HS-27A (cell line): ENCODE measurements at places on chromosomes 2 and 18.

DNA sequence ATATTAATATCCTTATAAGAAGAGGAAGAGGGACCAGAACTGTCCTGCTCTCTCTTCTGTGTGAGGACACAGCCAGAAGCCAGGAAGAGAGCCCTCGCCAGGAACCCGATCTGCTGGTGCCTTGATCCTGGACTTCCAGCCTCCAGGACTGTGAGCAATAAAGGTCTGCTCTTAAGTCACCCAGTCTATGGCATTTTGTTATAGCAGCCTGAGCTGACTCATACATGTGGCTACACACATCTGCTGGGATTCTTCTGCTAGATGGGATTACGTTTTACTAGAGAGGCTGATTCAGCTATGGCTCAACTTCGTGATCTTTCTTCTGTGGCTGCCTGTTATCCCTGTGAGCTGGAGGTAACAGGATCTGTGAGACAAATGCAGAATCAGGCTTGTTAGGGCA lies 29.6 kb downstream of the ARL4C start:
- DNase-seq, result no peak

GRCh38 chr2:121513597-121514333 lies 16.9 kb upstream of the RNU4ATAC start:
- no peak for DNase-seq

- no peak for DNase-seq
These were observed 93.9 kb downstream of the EVA1A start for GRCh38 chr2:75466708-75467311.

- DNase-seq, result no peak
These were observed 328.7 kb downstream of the NR4A2 start for GRCh38 chr2:156003780-156004179.

DNA sequence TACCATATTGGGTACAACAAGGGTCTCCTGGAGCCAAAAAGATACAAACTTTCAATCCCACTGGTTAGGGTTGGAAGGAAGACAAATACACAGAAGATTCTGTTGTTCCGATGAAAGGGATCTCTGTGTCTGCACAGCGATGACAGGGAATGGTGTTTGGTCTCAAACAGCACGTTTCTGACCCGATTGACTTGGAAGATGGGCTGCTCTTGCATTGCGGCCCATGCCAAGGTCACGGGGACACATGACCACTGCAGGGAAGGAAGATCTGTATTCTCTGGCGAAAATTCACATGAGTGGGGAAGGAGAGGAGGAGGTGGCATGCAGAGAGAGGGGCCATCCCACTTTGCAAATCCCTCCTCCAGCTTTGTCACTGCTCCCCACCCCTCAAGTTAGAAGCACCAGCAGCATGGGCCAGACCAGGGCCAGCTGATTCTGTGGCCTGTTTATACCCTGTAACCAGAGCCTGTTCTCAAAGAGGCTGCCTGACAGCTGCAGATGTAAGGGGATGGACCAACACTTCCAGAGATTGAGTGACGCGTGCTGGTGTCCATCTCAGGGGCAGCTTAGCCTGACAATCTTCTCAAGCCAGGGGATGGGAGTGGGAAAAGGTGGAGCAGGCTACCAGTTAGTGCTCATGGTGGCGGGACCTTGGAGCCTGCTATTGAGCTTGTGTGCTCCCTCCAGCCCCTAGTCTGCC lies 57.2 kb downstream of the TNP1 start:
- DNase-seq, result no peak

GRCh38 chr2:154961676-154962075 lies 263.2 kb downstream of the KCNJ3 start:
- DNase-seq, result no peak

- no peak for DNase-seq
These were observed 50.0 kb downstream of the TRAPPC8 start for GRCh38 chr18:31892936-31893335.

- no peak for DNase-seq
These were observed 410.3 kb downstream of the LRATD1 start for GRCh38 chr2:15042801-15043217.

DNA sequence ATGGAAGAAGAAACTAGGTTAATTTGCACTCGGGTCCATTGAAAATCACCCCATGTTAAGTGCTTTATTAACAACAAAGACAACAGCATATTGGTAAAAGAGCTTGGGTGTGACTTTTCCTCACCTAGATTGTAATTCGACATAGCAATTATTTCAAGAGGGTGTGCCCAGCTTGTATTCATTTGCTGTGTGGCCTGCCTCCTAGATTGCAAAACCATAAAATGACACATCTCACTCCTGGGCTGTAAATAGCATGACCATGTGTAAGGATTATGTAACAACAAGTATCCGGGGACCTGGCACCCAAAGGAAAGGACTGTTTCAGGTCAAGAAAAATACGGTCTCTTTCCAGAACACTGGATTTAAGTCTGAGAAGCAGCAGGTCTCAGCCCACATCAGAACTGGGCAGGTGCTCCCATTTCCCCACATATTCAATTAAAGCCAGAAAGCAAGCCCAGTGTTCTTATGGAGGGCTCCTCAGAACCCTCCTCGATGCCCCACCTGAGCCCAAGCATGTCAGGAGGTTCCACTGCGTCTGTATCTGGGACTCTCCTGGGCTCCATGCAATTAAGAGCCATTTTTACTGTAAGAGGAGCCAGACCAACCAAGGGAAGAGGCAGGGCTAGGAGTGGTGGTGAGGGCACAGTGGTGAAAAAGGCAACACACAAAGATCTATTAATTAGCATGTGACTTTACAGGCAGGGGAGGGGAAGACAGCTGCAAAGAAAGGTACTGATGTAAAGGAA lies 39.2 kb downstream of the MREG start:
- no peak for DNase-seq

- no peak for DNase-seq
These were observed 551.1 kb downstream of the BCL11A start for GRCh38 chr2:60002183-60002867.

GRCh38 chr2:128786741-128787478 lies 468.2 kb upstream of the HS6ST1 start:
- no peak for DNase-seq

- DNase-seq, result no peak
These were observed 191.7 kb downstream of the ERBB4 start for GRCh38 chr2:212346865-212347264.

GRCh38 chr2:58641001-58641400 lies 399.9 kb upstream of the FANCL start:
- no peak for DNase-seq

- no peak for DNase-seq
These were observed 44.0 kb downstream of the CAPN13 start for GRCh38 chr2:30763151-30763660.

DNA sequence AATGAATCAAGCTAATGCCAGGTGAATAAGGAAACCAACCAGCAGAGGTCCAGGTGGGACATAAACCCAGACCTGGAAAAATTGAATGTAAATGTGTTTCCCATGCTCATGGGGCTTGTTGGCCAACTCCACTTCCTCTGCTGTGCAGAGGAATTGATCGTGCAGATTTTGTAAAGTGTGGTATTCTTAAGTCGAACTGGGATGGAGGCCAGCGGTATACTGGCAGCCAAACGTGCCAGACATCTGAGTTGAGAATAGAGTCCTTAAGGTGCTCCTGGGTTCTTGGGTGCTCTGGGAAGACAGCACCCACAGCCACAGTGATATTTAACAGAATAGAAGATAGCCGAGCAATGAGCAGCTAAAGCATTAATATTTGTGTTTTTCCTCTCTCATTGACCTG lies 146.5 kb upstream of the LGALSL start:
- no peak for DNase-seq

DNA sequence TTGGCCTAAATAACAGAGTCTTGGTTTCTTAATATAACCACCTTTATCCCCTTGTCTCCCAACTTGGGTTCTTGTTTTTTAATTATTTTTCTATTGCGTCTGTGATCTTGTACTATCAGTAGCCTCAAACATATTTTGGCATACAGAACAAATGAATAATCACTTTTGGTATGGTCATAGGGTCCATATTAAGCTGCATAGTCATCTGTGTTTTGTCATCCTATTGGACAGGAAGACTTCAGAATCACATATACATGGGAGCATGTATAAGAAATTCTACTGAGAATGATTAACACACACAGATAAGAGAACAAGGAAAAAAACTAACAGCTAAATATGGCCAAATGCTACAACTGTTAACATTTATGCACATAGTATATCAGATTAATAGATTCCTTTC lies 126.0 kb downstream of the MEP1B start:
- no peak for DNase-seq

DNA sequence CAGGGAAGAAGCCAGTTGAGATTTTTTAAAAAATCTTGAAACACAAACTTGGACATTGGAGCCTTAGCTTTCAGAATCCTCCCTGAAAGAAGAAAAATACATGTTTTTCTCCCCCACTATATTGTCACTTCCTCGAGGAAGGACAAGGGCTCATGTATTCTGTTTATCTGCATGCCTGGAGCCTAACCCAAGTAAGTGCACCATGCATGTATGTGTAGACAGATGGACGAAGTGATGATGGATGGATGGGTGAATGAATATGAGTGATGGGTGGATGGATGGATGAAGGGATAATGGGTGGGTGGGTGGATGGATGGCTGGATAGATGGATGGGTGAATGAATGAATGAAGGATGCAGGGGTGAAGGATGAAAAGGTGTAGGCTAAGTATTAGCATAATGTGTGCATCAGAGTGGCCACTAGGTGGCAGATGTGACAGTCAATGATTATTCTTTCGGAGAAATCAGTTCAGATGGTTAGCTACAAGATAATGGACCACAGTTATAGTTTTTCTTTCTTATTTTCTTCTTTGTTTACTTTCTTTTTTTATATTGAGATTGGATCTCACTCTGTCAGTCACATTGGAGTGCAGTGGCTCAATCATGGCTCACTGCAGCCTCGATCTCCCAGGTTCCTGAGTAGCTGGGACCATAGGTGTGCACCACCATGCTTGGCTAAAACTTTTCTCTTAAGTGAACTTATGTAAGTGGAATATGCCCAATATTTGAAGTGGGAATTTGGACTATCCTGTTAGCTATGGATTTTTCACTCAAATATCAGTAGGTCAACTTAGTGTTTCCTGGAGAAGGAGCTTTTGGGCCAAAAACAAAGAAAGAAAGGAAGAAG lies 18.5 kb upstream of the CCDC93 start:
- no peak for DNase-seq

DNA sequence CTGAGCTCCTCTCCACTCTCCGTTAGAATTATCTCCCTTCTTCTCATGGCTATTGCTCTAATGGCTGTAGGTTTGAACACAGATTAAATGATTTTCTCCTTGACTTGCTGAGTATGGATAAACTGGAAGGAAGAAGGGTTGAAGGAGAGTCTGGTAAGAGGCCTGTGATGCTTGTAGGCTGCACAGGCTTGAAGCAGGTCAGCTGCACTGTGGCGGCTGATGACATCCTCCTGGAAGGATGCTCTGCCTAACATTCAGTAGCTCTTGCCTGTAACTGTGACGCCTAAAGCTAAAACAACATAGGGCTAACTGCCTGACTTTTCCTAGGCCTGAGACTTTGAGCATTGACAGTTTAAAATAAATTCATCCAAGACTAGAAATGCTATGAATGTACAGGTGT lies 166.3 kb downstream of the MREG start:
- no peak for DNase-seq

DNA sequence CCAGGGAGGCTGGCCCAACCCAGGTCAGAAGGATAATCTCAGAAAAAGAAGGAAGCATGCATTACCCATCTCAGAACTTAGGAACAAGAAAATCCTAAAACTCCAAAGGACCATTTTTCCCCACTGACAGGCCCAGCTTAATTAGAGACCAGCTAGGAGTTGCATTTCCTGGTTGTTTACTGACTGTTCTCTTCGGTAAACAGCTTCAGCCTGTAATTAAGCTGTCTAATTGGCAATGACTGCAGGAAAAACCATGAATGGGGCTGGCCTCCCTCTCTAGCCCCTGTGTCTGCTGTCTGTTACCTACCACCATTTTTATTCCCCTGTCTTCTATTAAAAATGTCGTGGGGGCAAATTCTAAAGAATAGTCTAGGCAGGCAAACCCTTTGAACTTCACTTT lies 146.5 kb downstream of the AGAP1 start:
- DNase-seq, result no peak

- no peak for DNase-seq
These were observed 24.2 kb downstream of the PLCL1 start for GRCh38 chr2:197828464-197829135.

- no peak for DNase-seq
These were observed 308.9 kb upstream of the ATP5MC3 start for GRCh38 chr2:175490360-175490791.

GRCh38 chr2:217916504-217917254 lies 86.1 kb downstream of the TNS1 start:
- no peak for DNase-seq

DNA sequence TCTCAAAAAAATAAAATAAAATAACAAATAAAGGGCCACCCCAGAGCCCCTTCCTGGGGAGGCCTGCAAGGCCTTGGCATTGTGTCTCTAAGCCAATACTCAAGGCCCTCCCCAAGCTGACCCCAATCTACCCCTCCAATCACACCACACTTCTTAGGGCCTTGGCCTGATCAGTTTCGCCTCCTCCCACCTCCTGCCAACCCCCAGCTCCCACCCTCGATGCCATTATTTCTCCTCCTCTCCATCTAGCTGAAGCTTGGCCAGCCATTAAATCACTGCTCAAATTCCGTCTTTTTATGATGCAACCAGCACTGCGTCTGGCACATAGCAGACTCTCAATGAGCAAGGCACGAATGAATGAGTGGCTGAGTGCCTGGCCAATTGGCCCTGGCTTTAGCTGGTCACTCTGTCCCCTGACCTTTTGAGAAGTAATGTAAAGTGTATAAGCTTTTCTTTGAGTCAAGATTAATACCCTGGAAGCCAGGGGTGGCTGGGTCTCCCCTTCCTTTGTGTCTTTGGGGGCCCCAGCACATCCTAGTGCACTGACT lies 55.9 kb downstream of the SMAD7 start:
- DNase-seq, result no peak

DNA sequence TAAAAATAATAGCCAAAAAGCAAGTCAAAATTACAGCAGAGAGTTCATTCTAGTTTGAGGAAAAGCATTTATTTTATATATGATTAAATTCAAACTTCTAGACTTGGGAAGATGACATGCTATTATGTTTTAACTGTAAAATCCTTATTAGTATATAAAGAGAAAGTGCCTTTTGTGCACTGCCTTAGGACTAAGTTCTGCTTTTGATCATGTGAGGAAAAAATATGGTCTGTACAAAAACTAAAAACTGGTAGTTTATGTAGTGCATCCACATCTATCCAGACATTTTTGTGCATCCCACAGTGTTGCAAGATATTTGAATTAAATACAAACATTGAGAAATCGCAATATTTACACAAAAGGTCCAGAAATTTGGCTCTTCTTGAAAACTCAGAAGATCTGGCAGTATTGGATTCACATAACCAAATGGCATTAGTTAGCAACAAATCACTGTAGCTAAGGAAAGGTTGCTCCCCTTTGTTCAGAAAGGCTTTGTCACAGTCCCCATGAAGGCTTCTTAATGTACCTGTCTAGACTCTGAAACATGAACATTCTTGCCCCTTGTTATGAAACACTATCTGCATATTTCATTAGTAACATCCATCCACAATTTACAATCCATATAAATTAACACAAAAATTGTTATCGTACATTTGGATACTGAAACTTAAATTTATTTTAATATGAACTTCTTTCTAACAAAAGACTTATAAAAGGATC lies 2.2 kb downstream of the MMADHC start:
- no peak for DNase-seq
